Activated CD4-positive, CD25-positive, alpha-beta regulatory T cell treated with anti-CD3 and anti-CD28 coated beads, Interleukin-2, amount 50 U/mL, for 24 hours (primary cell): ENCODE measurements at places on chromosomes 5 and 9.

DNA sequence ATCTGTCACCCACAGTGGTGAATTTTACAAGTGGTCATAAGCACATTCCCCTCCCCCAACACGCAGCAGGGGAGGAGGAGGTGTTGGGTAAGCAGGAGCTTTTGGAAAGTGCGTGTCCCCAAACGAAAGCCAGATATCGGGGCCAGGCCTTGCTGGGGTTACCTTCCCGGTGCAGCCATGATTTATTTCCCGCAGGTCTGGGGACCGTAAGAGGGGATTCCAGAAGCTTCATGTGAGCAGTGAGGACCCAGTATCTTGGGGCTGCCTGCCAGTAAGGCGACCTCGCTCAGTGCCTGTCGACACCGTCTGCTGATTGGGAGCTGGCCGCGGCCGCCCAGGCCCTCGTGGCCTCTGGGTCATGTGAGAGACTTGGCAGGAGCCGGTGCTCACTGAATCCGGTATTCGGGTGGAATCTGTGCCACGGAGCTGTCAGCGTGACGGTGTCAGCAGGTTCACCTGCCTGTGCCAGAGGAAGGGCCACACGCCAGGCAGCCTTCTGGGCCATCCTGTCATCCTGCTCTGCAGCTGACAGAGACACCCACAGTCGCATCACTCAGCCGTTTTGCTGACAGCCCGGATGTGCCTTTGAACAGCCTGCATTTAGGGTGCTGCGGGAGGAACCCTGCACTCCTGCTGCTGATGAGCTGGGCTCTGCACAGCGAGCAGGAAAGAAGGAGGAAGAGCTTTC, 37.3 kb downstream of the SEC61B start:
- ATAC-seq = peak; percentile 72

DNA sequence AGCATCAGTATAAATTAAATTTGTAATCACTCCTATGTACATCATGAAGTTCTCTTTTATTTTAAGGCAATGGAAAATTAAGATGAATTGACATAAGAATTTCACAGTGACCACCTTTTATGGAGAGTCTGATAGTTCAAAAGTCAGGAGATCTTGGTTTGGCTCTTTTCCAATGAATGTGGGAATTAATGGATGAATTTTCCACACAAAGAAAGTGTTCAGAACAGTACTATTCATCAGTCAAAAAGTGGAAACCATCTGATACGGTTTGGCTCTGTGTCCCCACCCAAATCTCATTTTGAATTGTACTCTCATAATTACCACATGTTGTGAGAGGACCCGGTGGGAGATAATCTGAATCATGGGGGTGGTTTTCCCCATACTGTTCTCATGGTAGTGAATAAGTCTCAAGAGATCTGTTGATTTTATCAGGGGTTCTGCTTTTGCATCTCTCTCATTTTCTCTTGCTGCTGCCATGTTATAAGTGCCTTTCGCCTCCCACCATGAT, 24.5 kb downstream of the CCDC125 start:
- peak; percentile 20 for ATAC-seq

GRCh38 chr9:81588148-81588871, 101.0 kb downstream of the TLE1 start:
- ATAC-seq = no peak

DNA sequence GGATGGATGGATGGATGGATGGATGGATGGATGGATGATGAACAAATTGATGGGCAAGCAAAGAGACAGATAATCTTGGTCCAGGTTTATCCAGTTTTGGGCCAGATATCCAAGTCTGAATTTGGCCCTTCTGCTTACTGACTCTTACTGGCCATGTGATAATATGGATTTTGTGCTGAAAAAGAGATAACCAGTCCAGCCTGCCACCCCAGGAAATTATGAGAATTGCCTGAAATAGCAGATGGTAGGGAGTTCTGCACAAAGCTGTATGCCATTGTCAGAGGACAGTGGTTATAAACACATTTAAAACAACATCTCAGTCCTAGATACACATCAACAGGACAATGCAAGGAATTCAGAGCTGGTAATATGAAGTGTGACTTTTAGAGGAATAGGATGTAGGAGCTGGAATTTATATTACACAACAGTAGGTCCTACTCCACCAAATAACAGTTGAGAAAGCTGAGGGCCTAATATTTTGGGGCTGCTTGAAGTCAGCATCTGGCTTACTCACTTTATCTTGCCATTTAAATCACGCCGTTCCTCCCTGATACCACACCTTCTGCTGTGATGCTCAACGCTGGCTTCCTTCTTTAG, 9.0 kb upstream of the FAT2 start:
- no peak for ATAC-seq

DNA sequence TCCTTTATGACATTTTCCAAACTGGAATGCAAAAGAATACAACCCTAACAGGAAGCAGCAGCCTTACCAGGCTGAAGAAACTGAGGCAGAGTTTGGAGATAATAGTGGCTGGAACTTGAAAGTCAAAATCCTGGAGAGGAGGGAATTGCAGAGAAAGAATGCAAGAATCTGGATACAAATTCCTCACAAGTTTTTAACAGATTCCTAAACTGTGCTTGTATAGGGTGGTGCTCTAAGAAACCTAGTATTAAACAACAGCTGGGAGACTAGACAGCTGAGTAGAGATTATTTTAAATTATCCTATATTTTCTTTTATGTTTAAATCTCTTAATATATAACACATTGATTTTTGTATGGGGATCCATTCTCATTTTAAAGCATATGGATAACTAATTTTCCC, 30.7 kb downstream of the INVS start:
- no peak for ATAC-seq

GRCh38 chr9:5577225-5577624, 51.7 kb upstream of the RIC1 start:
- ATAC-seq = no peak

DNA sequence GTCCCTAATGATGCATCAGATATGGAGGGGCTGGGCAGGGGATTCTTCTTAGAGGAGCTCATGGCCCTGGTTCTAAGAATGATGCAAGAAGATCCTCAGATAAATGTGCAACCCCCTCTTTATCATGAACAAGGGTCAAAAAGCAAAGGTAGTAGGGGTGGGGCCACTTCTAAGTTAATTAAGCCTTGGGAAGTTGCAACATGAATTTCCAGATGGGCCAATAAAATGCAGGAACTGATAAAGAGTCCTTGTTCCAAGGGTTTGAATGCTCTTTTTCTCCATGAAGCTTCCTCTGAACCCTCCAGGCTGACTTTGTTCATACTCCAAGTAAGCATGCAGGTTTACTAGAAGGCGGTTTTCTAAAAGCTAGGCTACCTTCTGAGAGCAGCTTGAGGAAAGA, 25.6 kb downstream of the PCA3 start:
- ATAC-seq = no peak

DNA sequence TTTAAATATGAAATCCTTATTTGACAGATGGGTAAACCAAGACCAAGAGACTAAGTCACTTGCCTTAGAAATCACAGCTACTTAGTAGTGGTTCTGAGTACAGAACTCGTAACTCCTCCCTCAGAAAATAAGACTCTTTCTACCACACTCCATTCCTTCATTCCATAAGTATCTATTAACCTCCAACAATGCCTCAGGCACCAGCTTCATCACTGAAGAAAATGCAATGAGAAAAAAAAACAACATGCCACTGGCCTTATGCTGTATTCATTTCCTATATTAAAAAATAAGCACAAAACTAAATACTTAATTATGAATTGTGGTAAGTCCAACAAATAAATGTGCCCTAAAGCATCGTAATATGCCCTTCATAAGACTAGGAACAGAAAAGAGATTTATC, 13.5 kb upstream of the FREM1 start:
- no peak for ATAC-seq

- no peak for ATAC-seq
Observed at GRCh38 chr9:133696071-133696472, 42.1 kb downstream of the SARDH start.

- no peak for ATAC-seq
Observed at GRCh38 chr5:110900829-110901228, 162.0 kb downstream of the SLC25A46 start.

GRCh38 chr9:103319979-103320378, 324.8 kb downstream of the CYLC2 start:
- ATAC-seq = no peak
